Foreskin keratinocyte (primary cell): ENCODE measurements at places on chromosomes 12 and 14. TPM values are rescaled to one million over a fixed set of nuclear protein-coding genes. Genes with fewer than 3 reads are reported as not detected.
A peak's percentile ranks its signal among the peaks of the same experiment; 100 is the strongest.

DNA sequence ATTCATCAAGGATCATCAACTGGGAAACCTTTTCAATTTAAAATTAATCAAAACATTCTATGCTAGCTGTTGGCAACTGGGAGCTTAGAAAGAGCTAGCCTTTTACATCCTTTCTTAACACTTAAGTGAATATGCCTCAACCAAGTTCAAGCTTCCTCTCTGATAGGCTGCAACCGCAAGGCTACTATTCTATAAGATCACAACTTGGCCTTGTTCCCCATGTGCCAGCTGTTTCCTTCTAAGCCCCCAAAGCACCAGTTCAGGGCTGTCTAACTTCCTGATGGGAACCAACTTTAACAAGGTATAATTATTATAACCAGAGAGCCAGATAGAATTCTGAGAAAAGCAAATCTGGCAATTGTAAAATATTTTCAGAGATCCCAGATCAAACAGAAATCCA lies 37.0 kb downstream of the KCNC2 start:
- DNase-seq = no peak

DNA sequence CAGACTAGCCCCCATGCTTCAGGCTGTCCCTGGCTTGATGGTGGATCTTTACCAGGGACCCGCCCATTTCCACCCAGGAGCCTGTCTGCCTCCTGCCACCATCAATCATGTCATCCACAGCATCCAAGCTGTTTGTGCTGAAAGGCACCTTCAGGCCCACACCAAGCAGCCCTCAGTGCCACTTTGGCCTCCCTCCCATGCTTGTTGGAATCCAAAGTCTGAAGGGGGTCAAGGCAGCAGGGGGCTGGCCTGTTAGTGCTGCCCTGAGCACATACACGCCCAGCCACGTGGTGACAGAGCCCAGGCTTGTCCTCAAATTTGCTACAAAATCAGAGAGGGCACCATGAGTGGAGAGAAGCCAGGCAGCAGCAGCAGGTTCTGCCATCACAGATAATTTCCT lies 1146.8 kb downstream of the FSCB start:
- DNase-seq = no peak

DNA sequence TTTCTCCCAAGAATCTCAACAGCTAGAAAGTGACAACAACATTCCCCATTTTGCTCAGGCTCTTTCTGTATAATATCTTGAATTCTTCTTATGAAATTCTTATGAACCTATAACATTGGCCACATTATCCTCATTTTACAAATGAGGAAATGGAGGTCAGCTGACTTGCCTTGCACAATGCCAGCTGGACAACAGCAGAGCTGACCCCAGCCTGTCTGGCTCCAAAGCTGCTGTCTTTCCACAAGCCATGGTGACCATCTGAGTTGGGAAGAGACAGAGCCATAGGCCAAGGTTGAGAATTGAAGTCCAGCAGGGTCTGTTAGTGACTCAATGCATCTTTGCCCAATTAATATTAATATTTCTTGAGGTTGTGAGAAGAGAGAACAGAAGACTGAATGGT lies 87.3 kb downstream of the KSR2 start:
- DNase-seq = no peak

GRCh38 chr14:90664911-90665310 lies 151.3 kb downstream of the TTC7B start:
- no peak for DNase-seq

GRCh38 chr12:43208221-43208620 lies 343.8 kb downstream of the ADAMTS20 start:
- no peak for DNase-seq

Gene FAM222A
- polyA plus RNA-seq = 0.37 and 0.39 TPM in 2 replicates

Gene PRH2
- polyA plus RNA-seq = not detected in 2 replicates

GRCh38 chr12:92675092-92675865 lies 27.5 kb upstream of the PLEKHG7 start:
- peak; percentile 77 for DNase-seq

GRCh38 chr14:102028733-102029132 lies 58.1 kb downstream of the HSP90AA1 start:
- DNase-seq = peak; percentile 84

GRCh38 chr12:111029732-111030131 lies 109.4 kb upstream of the MYL2 start:
- no peak for DNase-seq

DNA sequence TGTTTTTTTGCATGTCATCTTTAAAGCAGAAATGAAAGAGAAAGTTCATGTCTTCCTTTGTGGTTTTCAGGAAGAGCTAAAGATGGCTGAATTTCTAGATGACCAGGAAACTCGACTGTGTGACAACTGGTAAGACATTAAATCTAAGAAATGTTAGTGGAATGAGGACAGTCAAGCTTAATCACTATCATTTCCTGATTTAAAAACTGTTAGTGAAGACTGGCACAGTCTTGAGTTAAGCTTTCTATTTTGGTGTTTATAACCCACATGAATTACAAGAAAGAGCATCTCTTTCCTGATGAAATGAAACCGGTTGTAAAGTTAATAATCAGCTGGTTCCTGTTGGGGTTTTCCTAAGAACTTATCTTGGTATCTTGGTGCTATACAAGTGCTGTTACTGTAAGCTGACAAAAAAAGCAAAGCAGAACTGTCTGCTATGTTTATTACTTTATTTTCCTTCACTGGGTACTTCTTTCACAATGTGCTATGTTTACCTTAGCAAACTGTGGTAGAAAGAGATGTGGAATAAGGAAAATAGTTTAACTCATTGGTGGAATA lies 5.2 kb downstream of the TRAFD1 start:
- DNase-seq = no peak

DNA sequence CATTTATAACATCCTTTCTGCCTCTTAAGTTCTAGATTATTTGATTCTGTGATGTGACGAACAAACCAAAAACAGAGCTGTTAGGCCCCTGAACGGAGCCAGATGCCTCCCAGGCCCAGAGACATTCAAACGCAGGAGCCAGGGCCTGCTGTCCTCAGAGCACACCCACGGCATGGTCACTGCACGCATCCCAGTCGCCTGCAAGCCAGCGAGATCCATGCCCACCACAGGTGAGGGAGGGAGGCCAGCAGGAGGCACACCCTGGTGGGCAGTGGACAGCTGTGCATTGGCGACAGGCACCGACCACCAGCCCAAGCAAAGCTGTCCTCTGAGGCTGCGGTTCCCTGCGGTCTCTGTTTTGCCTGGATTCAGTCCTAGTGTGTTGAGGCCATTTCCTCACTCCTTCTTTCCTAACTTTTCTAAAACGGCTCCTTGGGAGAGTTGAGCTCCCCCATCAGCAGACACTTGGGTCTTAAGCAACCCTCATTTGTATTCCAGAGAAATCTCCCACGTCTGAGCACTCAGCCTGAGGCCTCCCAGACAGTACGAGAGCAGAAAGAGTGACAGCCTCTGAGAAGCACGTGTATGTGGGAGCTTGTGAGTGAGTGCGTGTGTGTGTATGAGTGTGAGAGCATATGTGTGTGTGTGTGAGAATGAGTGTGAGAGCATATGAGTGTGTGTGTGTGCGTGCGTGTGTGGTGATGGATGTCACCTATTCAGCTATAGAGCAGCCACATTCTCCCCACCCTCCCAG lies 81.2 kb downstream of the CHGA start:
- no peak for DNase-seq

- peak; percentile 99 for DNase-seq
Measured at GRCh38 chr12:107515446-107515958, 170.1 kb upstream of the PWP1 start.

- peak; percentile 49 for DNase-seq
Measured at GRCh38 chr14:82710267-82710841, 1176.7 kb upstream of the SEL1L start.

DNA sequence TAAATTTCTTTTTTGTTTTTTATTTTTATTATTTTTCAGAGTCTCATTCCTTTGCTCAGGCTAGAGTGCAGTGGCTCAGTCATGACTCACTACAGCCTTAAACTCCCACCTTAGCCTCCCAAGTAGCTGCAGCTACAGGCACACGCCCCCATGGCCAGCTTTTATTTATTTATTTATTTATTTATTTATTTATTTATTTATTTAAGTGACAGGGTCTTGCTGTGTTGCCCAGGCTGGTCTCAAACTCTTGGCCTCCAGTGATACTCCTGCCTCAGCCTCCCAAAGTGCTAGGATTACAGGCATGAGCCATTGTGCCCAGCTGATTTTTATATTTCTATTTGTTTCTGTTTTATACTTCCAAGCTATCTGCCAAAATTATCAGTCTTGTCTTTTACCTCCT lies 89.2 kb upstream of the EVL start:
- no peak for DNase-seq

Gene PZP
- polyA plus RNA-seq = not detected in 2 replicates

DNA sequence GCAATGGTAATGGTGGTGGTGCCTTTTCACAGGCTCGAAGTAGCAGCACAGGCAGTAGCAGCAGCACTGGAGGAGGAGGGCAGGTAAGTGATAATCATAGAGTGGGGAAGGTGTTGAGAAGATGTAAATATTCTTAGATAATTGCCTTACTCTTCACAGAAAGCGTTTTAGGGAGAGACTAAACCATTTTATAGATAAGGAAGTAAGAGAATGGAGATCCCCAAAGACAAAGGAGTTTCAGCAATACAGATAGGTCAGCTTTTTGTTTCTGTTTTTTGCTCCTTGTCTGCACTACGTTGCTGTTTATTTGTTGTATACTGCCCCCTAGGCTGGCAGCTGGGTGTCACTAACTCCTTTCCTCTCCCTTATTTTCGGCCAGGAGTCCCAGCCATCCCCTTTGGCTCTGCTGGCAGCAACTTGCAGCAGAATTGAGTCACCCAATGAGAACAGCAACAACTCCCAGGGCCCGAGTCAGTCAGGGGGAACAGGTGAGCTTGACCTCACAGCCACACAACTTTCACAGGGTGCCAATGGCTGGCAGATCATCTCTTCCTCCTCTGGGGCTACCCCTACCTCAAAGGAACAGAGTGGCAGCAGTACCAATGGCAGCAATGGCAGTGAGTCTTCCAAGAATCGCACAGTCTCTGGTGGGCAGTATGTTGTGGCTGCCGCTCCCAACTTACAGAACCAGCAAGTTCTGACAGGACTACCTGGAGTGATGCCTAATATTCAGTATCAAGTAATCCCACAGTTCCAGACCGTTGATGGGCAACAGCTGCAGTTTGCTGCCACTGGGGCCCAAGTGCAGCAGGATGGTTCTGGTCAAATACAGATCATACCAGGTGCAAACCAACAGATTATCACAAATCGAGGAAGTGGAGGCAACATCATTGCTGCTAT lies 2.0 kb downstream of the SP1 start:
- peak; percentile 95 for DNase-seq
